Midbrain (tissue), 1 donor: ENCODE measurements at places on chromosomes 12 and 14.

GRCh38 chr12:116343331-116343884, 65.9 kb upstream of the MED13L start:
- DNase-seq, result no peak

- DNase-seq, result no peak
Observed at GRCh38 chr14:104863923-104864266, 1.2 kb upstream of the CEP170B start.

GRCh38 chr14:85221832-85222231, 308.1 kb upstream of the FLRT2 start:
- no peak for DNase-seq

DNA sequence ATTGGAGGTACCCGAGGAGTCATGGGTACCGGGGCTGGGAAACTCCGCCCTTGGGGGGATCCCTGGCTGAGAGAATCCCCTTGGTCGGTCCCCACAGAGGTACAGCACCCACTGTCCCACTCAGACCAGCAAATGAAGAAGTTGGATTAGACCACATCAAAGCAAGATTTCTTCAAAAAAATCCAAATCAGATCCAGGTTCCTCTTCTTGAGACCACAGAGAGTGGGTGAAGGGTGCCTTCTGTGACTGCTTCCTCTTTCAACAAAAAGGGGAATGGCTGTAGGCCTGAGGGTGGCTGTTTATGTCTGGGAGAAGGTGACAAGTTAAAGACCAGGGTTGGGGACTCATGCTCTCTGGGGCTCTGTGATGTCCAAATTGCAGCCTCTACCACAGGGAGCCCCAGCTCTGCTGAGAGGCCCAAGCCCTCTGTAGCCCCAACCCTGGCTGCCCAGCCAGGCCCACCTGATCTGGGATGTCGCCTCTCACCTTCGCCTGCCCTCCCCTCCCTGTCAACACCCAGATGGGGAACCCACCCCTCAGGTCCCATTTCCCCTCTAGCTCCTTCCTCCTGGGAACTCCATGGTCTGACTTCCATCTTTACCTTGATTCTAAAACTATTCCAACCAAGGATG, 50.9 kb downstream of the ZFP36L1 start:
- peak; percentile 53 for DNase-seq

DNA sequence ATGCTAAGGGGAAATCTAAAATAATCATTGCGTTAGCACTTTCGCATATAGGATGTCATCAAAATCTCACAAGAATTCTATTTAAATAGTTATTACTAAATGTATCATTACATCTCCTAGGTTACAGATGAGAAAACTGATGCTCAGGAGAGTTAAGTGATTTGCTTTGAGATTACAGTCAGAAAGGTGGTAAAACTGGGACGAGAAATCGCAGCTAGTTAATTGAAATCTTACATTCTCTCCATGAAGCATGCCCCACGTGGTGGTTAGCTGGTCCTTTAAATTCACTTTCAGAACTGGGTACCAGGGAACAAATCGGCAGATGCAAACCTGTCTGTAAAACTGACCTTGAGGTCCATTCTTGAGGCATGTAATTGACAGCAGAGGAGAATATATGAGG, 71.8 kb upstream of the PLEKHG7 start:
- no peak for DNase-seq

DNA sequence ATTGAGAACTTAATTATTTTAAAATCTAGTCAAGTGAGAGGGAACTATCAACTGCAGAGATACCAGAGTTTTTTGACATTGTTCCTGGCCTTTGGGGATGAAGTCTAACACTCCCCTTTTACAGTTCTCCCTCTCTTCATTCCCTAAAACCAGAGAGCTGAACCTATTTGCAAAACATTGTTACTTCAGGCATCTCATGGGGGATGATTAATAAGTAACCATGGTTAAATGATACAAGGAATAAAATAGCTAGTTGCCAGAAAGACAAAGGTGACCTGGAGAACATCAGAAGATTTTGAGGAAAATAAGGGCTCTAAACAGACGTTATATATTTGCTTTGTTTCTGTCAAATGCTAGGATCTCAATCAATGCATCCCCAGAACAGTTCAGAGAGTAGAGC, 42.3 kb downstream of the PDE6H start:
- no peak for DNase-seq
